CD4-positive, alpha-beta T cell (primary cell): ENCODE measurements at places on chromosomes 2 and 18.

DNA sequence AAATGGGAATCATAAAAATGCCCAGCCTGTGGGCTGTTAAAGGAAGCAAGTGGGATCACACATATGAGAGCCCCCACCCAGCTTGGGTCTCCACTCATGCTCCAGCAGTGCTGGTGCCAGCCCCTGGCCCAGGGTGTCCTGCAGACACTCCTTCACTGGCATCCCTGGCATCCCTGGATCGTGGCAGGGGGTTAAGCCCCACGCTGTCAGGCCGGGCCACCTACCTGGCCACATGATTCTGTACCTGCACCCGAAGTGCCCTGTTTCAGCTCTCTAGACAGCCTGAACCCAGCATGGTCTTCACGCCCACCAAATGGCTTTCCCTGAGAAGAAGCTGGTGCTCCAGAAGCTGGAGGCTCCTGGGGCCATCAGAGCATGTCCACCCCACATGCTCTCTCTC is 137.4 kb downstream of the INHBB start:
- H3K36me3 ChIP-seq = no peaks in the 10 kb centered on the region
- H3K27ac ChIP-seq = no peak overlapping the region
- H3K4me1 ChIP-seq = no peaks in the 10 kb centered on the region

DNA sequence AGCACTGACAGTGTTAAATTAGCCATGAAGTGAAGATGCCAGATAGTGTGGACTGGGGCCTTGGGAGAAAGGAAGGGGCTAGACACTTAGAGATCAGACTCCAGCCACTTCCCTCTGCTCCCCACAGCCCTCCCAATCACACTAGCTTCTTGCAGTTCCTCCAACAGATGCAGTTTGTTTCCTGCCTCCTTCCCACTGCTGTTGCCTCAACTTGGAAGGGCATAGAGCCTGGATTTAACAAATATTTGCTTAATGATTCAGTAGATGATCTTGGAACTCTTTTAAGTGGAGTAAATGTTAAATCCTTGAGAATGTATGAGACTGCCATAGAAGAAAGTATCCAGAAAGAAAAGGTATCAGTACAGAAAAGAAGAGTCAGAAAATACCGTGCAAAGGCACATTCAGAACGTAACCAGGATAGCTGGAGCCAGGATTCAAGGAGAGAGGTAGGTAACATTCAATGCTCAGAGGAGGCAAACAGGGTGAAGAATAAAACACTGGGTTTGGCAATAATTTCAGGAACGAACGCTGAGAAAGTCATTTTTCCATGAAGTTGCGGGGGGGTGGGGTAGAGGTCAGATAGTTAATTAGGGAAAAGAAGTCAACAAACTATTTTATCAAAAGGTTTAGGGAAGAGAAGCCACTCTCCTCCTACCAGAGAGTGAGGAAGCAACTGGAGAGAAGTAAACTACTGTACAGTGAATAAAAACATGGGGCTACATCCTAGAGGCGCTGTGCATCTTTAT is 1.3 kb upstream of the BZW1 start:
- peak overlapping the region; percentile 97 for H3K27ac ChIP-seq
- DNase-seq = no peak
- no peaks in the 10 kb centered on the region for H3K27me3 ChIP-seq
- peaks cover 20% of the 10 kb centered on the region for H3K36me3 ChIP-seq

DNA sequence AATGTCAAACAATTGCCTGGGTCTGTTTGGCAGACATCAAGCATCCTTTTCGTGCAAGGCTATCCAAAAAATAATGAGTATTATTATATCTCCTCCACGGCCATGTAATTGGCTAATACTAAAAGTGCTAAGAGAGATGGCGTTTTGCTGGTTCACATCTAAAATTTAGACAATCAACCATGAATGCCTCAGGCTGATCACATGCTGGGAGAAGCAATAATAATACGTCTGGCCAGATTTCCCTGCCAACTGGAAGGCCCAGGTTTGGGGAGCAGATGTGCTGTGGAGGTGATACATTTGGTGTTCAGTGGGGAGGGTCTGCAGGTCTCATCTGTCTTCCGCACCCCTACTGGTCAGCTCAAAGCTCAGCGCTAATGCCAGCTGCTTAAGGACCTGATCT is 60.3 kb upstream of the CREB1 start:
- no peak for DNase-seq
- H3K27ac ChIP-seq = no peak overlapping the region
- H3K4me1 ChIP-seq = peaks cover 5% of the 10 kb centered on the region
- H3K36me3 ChIP-seq = no peaks in the 10 kb centered on the region
- H3K4me3 ChIP-seq = no peak overlapping the region

- DNase-seq = no peak
- no peaks in the 10 kb centered on the region for H3K4me1 ChIP-seq
- H3K36me3 ChIP-seq = no peaks in the 10 kb centered on the region
These were observed 131.6 kb downstream of the VAPA start for GRCh38 chr18:10045296-10045891.

DNA sequence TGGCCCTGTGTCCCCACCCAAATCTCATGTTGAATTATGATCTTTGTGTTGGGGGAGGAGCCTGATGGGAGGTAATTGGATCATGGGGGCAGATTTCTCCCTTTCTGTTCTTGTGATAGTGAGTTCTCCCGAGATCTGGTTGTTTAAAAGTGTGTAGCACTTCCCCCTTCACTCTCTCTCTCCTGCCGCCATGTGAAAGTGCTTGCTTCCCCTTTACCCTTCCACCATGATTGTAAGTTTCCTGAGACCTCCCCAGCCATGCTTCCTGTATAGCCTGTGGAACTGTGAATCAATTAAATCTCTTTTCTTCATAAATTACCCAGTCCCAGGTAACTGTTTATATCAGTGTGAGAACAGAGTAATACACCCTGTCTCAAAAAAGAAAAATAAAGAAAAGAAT is 25.5 kb downstream of the LRRFIP1 start:
- no peaks in the 10 kb centered on the region for H3K36me3 ChIP-seq
- no peak for DNase-seq
- no peaks in the 10 kb centered on the region for H3K27me3 ChIP-seq
- H3K27ac ChIP-seq = no peak overlapping the region
- no peaks in the 10 kb centered on the region for H3K4me1 ChIP-seq
- H3K4me3 ChIP-seq = no peak overlapping the region

GRCh38 chr2:119149611-119150010 is 8.9 kb downstream of the C1QL2 start:
- no peaks in the 10 kb centered on the region for H3K36me3 ChIP-seq
- H3K27me3 ChIP-seq = peaks cover 9% of the 10 kb centered on the region
- no peak overlapping the region for H3K4me3 ChIP-seq

DNA sequence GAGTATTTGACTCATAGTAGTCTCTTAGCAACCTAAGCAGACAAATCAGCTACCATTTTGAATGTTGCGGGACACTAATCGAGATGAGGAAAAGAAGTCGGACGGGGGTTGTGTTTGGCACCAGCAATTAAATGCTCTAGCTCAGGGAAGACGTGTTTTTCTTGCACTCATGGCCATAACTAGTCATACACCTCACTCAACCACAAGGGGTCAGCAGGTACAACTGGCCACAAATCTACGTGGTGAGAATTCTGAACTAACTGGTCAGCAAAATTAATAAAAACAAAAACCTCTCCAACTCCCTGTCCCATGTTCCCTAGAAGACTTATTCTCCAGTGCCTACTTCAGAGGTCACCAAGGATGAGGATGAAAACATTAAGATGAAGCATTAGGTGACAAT is 1467.8 kb downstream of the DPP10 start:
- no peaks in the 10 kb centered on the region for H3K4me1 ChIP-seq
- no peak overlapping the region for H3K27ac ChIP-seq
- H3K27me3 ChIP-seq = no peaks in the 10 kb centered on the region

GRCh38 chr18:22640281-22640842 is 222.6 kb upstream of the CTAGE1 start:
- no peak overlapping the region for H3K4me3 ChIP-seq
- no peak for DNase-seq
- no peaks in the 10 kb centered on the region for H3K36me3 ChIP-seq
- H3K4me1 ChIP-seq = no peaks in the 10 kb centered on the region
- H3K27me3 ChIP-seq = peaks cover 3% of the 10 kb centered on the region
